ENCODE measurements at places on chromosomes 1 and 21.

DNA sequence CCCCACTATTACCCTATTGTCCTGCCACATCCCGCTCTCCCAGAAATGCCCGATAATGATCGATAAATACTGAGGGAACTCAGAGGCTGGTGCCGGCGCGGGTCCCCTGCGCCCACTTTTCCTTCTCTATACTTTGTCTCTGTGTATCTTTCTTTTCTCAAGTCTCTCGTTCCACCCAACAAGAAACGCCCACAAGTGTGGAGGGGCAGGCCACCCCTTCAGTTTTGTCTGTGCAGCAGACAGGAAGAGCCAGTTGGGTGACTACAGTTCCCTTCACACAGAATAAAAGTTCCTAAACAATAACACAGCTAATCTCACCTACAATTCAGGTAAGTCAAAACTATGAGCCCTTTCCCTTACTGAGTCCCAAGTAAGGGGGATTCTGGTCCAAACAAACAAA lies 423.7 kb downstream of the SMYD3 start:
- DNase-seq, result no peak

DNA sequence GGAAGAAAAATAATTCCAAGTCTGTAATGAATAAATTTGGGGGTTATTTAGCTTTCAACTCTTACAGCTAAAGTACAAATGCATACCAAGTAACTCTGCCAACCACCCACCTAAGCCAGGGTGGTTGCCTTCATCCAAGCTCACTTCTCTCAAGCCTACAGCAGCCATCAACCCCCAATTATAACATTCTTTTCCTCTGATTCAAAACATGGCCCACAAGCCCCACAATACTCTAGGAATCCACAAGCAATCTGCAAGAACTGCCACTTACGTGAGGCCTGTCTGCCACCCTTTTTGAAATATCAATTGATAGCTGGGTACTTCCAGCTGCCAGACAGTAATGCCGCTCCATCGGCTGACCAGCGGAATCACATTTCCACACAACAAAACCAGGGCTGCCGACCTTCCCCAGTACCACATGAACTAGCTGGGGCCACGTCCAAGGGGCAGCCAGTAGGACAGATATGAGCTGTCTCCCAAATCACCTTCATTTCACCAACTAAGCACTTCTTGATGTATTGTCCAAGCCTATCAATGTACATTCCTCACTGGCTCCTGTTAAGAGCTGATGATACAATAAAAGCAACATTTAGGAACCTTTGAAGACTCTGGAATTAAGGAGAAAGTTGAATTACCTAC lies 3.2 kb downstream of the LBR start:
- no peak for DNase-seq

DNA sequence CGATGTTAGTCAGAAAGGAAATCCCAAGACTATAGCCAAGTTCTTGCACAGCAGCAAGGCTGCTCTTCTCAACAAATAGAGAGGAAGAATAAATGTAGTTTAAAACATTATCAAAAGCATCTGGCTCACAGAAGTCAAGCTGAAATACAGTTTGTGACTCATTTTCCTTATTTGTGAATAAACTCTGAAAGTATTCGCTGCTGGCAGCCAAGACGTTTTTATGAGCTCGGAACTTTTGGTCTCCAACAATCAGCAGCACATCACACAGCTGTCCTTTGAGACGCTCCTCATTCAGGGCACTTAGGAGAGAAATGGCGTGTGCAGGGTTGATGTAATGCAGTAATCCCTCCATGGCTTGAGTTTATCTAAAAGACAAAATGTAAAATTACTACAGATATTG lies 16.4 kb downstream of the ZBTB21 start:
- no peak for DNase-seq

DNA sequence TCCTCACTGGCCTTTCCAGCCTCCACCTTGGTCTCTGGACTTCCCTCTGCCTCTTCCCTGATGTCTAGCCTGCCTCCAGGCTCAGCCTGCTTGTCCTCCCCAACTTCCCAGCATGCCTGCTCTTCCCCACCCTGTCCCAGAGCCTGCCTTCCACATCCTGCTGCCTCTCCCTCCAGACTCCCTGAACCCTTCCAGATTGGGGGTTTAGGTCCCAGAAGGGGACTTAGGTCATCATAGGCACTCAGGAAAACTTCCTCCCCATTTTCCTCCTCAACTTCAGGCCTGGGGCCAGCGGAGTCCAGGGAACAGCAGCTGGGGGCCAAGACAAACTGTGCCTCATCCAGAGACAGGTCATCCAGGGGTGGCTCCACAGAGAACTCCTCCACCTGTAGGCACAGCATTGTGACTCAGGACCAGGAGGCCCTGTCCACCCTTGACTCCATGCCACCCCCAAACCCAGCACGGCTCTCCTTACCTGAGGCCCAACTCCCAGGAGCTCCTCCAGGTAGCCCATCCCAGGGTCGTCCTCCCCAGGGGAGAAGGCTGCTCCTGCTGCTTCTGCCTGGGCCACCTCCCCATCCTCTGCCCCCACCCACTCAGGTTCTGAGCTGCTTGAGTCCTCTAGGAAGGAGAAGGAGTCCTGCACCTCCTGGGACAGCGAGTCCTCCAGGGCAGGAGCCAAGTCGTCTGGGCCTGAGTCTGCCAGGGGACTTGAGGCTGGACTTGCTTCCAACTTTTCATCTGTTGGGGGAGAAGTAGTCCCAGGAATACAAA lies 3.4 kb upstream of the USF1 start:
- DNase-seq, result no peak

GRCh38 chr1:10353693-10354092 lies 45.2 kb upstream of the PGD start:
- DNase-seq, result no peak

- DNase-seq, result no peak
Observed at GRCh38 chr1:11550664-11551283, 71.8 kb downstream of the DISP3 start.

- DNase-seq, result no peak
Observed at GRCh38 chr1:20158358-20159070, 19.4 kb downstream of the PLA2G2F start.

- DNase-seq, result no peak
Observed at GRCh38 chr1:94936861-94937620, 10.1 kb upstream of the CNN3 start.

DNA sequence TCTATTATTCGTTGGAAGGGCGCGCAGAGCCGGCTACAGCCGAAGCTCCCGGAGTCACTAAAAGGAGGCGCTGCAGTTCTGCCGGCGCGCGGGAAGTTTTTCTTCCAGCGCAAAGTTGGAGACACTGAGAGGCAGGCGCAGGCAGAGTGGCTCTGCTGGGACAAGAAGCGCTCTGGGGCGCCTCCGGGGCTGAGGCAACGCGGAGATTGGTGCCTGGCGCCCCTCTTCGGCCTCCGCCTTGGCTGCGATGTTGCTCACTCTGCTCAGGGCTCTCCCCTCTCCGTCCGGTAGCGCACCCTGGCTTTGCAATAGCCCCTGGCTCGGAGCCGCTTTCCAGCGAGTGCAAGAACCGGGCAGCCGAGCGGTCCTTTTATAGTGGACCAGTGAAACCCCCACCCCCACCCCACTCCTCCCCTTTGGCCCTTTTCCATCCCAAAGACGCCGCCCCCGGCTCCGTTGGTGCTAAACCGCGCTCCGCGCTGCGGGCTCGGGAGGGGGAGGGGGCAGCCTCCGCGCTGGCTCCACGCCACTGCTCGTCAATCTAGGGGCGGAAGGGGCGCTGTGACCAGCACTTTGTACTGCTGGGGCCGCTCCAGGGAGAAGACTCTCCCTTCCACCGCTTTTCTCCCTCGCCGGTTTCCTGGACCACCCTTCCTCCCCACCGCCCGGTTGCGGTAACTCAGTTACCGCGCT lies at the start of gene ADAMTS1:
TSS of gene ADAMTS1 (minus strand) at position 344 of the 693 bp plus-strand sequence. CDS start 455 bp downstream, outside the sequence.
- DNase-seq, result no peak

DNA sequence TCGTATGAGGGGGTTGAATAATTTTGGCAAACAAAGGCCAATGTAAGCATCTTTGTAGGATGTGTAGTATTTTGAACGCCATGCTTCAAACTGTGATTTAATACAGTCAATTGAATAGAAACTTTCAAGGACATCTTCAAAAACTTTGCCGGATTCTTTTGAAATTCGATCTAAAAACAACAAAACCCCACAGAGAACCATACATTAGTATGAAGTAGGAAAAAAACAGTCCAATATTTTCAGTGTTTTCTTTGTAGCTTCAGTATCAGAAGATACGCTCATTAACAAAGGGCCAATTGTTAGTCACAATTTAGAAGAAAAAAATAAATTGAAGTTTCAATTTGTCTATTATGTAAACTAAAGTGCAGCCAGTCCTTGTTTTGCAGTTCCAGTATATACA lies 20.7 kb upstream of the SYNJ1 start:
- DNase-seq, result no peak
